ENCODE measurements at places on chromosomes 11 and 22.

DNA sequence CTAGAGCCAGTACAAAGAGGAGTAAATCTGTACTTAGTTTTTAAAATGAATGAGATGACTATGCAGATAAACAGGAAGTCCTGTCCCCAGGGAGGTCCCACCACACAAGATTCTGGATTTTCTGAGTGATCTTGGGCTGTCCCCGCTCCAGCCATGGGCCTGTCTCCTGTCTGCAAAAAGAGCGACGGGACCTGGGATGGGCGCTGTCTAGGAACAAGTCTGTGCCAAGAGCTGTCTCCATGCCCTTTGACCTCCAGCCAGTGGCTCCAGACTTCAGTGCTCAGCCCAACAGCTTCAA lies 6.0 kb downstream of the CSNK1E start:
- no peak for DNase-seq

DNA sequence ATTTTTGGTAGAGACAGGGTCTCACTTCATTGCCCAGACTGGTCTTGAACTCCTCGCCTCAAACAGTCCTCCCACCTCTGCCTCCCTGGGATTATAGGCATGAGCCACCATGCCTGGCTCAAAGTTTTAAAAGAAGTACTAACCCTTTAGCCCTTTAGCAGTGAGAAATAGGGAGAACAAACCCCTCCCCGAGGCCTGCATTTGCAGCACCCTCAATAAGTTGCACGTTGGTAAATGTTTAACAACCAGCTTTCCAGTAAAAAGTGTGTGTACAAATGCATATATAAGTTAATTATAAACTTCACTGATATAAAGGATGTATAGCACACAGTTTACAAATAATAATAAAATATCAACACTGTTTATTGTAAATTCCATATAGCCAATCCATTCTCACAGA lies 51.8 kb downstream of the PARVA start:
- no peak for DNase-seq

DNA sequence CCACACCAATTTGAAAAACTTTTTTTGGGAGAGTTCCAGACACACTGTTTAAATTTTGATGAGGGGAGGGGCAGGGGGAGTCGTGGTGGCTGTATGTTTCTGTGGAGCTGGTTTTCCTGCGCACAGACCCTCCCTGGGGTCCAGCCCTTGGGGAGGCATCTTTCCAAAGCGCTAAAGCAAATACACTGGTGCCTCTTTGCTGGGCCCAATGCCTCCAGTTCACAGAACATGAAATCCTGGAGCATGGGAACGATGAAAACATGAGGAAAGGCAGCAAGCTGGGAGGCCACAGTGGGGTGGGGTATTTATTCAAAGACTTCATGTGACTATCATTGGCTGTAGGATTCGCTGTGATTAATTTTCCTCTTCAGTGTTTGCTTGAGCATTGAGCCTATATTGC lies 135.3 kb downstream of the CCDC34 start:
- no peak for DNase-seq

DNA sequence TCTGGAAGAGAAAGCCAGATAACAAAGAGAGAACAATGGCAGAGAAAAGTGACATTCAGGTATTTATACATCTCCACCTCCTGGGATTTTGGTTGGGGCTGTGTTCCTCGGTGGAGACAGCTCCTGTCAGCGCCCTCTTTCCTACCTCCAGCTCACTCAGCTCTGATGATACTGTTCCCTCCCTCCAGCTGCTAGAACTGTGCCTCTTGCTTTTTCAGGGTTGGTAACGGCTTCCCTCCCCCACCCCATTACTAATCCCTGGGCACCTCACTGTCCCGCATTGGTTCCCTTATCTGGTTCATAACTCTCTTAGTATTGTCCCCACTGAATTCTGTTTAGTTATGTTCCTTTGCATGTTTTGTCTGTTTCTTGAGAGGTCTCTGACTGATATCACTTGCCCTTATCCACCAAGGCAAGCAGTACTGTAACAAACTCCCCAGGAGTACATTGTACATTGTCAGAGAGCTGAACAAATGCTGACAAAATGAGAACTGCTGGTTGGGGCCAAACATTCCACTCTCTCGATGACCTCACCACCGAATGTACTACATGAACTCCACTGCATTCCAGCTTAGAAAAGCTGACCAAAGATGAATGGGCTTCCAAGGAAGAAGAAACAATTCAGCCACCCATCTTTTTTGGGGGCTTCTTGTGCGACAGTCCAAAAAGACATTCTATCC lies 5.7 kb upstream of the FBXO3 start:
- DNase-seq, result no peak

DNA sequence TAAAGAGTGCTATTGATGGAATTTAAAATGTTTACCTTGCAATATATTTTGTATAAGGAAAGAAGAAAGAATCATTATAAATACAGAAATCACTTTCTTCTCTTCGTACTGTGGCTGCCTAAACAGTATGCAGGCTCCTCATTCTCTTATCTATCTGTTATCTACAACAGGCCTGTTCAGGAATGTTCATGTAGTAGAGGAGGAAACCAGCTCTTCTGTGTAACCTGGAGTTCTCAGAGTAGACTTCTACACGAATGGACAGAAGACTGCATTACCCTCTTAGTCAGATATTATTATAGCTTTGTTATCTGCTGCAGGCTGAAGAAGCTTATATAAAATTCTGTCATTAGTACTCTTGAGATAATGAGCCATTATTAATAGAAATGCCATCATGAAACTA lies 1225.9 kb upstream of the CNTN5 start:
- no peak for DNase-seq

DNA sequence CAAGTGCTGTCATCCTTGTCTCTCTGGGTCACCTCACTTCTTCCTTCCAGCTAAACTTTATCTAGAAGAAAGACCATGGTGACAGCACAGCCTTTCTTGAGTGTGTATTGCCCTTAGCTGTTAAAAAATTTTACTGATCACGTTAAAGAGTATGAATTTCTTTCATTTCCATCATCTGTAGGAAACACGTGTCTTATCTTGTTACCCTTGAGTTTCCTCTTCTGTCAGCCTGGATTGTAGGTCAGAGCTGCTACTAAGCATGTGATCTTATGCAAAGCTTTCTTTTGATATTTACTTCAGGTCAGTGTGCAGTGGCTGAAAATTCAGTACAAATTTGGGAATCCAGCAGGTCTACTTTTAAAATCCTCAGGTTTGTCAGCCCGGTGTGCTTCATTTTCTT lies 512.2 kb upstream of the ARHGAP42 start:
- no peak for DNase-seq

- DNase-seq, result no peak
Observed at GRCh38 chr11:96366024-96366423, 23.0 kb upstream of the MAML2 start.

DNA sequence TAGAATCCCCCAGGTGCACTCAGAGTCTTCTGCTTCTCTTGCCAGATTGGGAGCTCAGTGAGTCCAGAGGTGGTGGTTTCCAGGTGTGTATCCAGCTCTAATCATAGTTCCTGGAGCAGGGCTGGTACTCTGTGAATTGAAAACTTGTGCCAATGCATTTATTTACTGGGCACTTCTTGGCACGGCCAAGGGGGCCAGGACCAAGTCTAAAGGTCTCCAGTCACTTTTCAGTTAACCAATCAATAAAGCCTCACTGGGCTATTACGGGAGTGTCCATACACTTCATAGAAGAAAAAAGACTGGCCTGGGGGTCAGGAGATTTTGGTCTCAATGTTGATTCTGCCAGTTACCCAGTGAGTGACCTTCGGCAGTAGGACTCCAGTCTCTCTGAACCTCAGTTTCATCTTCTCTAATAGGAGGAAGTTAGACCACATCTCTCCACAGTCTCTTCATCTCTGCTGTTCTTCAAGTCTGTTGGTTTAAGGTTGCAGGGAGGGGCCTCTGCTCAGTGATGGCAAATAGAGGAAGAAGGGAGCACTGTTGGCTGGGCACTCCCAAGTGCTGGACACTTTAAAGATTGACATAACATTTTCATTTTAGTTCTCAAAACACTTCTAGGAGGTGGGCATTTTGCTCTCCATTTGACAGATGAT lies 188.5 kb upstream of the E2F8 start:
- DNase-seq, result no peak

DNA sequence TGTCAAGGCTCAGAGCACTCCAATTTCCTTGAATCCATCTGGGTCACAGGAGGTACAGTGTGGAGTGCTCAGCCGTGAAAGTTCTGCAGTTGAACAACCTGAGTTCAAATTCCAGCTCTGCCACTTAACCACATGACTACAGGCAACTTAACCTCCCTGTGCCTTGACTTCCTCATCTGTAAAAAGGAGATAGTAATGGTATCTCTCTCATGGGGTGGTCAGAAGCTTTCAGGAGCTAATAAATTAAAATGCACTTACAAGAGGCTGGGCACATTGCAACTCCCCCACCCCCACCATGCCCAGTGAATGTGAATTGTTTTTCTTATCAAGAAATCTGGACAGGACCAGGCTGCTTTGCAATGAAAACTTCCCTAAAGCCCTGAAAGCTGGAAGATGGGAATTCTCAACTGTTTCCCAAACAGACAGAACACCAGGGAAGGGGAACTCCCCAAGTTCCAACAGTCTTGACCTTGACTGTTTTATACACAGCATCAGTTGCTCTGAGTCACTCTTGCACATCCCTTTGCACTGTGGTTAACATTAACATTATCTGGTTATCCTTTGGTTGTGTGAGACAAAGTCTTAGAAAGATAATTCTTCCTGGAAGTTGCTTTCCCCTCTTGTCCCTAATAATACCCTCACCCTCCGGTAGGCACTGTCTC lies 137.0 kb downstream of the SLC1A2 start:
- DNase-seq, result no peak

DNA sequence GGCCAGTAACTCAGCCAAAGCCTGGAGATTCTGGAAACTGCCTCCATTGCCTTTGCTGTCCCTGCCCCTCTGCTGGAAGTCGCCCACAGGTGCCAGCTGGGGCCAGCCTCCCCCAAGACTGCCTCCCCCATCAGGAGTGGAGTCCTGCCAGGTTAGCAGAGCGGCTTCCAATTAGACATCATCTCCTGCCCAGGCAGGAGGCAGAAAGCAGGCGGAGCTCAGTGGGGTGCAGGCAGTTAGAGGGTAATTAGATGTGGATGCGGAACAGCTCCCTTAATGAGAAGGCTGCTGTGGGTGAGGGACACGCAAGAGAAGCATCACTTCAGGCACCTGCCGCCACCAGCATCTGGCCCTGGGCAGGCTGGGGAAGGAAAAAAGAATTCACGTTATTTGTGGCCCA lies 90.9 kb upstream of the TP53I11 start:
- no peak for DNase-seq

DNA sequence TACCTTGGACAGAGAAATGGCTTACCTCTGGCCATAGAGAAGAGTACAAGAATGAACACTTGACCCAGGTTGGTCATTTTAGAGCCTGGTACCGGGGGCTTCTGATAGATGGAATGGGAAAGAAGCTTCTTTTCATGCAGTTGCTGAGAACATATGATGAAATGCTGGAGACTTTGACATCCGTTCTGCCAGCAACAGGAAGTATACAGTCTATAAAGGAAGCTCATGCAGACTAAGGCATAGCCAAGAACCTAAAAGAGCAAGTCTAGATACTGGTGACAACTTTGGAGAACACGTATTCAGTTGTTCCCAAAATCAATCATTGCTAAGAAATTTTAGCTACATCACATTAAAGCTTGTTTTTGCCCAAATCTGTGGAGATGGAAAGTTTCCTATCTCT lies 894.6 kb downstream of the METTL15 start:
- DNase-seq, result no peak

- no peak for DNase-seq
Observed at GRCh38 chr11:89604281-89604680, 105.8 kb upstream of the TRIM77 start.

DNA sequence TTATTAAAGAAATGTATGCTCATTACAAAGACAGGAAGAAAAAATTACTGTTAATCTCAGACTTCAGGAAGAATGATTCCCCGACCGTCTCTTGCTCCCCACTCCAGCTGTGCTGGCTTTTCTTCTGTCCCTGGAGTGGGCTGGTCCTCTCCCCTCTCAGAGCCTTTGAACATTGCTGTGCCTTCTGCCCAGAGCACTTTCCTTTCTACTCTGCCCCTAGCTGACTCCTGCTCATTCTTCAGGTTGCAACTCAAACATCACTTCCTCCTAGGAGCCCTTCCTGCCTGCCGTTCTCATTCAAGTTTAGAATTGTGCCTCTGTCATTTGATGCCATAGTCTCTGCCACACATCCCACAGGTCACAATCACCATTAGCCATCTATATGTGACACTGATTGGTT lies 329.5 kb downstream of the MIAT start:
- DNase-seq, result no peak

DNA sequence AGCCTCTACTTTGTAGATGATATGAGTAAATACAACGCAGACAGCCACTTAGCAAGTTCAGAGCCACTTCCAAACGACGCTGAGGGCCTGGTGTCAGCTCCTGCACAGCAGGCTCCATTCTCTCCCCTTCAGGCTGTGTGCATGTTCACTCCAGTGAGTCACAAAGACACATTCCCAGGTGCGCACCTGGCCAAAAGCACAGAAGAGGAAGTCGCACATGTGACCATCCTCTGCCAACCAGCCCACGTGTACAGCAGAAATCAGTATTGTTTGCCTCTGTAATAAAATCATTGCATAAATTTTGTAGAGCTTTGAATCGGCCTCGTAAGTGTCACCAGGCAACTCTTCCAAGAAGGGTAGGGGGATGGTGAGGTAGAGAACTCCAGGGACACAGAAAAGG lies 19.5 kb upstream of the TPH1 start:
- DNase-seq, result peak; percentile 13

- no peak for DNase-seq
Observed at GRCh38 chr11:46642627-46643335, 25.4 kb downstream of the ATG13 start.

DNA sequence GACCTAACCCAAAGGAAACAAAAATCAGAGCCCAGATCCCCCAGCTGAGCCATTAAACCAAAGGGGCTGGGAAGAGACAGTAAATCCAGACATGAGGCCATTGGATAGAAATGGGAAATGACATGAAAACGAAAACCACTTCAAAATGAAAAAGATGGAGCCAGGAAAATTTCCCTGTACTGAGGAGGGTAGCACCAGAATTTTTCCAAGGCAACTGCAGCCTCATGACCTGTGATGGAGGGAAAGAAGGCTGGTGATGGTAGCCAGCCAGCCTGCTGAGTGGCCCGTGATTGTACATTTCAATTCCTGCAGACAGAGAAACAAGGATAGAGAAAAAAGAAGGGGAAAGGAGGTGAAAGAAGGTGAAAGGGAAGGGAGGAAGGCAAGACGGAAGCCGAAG lies 268.4 kb upstream of the PLET1 start:
- no peak for DNase-seq

DNA sequence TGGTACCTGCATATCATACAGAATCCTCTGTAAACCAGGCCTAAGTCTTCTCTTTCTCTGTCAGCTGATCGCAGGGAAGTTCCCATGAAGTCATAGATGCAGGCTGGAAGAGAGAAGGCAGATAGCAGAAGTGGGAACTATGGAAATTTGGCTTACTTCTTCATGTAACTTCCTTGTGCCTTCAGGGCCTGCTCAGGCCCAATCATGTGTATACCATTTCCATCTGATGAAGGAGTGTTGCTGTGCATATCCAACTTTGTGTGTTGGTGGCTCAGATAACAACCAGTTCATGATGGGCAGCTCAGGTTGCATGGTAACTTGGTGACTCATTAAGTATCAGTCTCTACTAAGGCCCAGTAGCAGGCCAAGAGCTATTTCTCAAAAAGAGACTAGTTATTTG lies 53.1 kb upstream of the CEP295 start:
- no peak for DNase-seq
